ENCODE measurements at places on chromosomes 7 and 10.
A peak's percentile ranks its signal among the peaks of the same experiment; 100 is the strongest.

DNA sequence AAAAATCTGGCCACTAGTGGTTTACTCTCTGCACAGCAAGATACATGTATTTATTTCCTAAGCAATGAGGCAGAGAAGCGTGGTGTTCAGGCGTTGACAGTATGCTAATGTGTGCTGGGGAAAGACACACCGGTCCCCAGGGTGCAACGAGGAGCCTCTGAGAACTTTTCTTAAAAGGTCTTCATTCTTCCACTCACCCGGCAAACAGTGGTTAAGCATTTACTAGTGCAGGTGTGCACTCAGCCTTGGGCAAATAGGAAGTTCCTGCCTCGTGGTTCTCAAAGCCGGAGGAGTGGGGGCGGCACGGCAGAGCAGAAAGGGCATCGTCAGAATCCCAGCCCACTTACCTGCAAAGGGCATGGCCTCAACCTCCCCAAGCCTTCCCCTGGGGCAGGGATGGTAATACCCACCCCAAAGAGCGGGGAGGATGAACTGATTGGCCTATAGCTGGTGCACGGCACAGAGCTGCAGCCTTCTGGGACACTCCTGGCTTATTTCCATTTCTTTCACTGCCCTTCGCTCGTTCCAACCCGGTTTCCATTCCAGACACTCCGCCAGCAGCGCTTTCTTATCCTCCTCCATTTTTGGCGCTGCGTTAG, 184.3 kb upstream of the CTBP2 start:
- no peak for DNase-seq

DNA sequence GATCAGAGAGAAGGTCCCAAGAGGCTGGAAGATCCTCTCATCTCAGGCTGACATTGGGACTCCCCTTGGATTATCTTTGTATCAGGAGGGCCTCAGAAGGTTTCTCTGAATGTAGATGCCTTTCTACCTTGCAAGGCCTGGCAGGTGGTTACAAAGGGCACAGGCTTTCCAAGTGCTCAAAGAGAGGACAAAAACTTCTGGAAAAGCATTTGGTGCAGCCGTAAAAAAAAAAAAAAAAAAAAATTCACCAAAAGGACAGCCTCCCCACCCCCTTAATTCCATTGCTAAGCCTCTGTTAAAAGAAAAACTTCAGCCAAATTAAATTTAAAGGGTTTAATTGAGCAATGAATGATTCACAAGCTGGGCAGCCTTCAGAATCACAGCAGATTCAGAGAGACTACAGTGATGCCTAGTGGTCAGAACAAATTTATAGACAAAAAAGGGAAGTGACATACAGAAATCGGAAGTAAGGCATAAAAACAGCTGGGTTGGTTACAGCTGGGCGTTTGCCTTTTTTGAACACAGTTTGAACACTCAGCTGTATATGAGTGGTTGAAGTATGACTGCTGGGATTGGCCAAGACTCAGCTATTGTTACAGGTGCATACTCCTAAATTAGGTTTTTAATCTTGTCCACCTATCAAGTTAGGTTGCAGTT, 42.5 kb upstream of the LRGUK start:
- DNase-seq, result peak; percentile 41

GRCh38 chr10:79202188-79203013, 133.6 kb downstream of the ZMIZ1 start:
- DNase-seq, result peak; percentile 67

- no peak for DNase-seq
Measured at GRCh38 chr7:131352032-131352431, 24.4 kb downstream of the MKLN1 start.

DNA sequence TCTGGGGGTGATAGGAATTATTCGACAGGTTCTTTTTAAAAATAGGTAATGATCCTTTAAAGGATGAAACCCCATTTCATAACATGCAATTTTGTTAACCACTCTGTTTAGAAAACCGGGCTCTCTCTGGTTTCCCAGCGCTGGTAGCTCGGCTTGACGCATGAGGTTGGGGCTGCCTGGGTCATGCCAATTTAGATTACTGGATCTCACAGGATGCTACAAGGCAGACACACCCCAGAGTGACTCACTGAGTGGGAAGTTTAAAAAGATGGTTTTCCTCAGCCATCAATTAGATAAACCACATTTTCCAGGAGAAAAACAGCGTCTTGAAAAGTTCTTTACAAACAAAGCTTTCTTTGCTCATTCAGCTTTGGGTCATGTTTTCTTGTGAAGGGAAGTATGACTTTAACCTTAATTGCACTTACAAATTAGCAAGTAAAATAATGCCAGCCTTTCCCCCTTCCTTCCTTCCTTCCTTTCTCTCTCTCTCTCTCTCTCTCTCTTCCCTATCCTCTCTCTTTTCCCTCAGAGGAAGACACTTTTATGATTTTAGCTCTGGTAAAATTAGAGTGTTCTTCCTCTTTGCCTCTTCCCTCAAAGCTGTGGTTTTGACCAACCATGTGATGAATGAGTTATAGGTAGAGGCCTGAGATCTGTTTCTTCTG, 99.8 kb downstream of the EPDR1 start:
- DNase-seq, result peak; percentile 29

- peak; percentile 47 for DNase-seq
Measured at GRCh38 chr7:143003393-143004051, 23.4 kb downstream of the OR9A2 start.

DNA sequence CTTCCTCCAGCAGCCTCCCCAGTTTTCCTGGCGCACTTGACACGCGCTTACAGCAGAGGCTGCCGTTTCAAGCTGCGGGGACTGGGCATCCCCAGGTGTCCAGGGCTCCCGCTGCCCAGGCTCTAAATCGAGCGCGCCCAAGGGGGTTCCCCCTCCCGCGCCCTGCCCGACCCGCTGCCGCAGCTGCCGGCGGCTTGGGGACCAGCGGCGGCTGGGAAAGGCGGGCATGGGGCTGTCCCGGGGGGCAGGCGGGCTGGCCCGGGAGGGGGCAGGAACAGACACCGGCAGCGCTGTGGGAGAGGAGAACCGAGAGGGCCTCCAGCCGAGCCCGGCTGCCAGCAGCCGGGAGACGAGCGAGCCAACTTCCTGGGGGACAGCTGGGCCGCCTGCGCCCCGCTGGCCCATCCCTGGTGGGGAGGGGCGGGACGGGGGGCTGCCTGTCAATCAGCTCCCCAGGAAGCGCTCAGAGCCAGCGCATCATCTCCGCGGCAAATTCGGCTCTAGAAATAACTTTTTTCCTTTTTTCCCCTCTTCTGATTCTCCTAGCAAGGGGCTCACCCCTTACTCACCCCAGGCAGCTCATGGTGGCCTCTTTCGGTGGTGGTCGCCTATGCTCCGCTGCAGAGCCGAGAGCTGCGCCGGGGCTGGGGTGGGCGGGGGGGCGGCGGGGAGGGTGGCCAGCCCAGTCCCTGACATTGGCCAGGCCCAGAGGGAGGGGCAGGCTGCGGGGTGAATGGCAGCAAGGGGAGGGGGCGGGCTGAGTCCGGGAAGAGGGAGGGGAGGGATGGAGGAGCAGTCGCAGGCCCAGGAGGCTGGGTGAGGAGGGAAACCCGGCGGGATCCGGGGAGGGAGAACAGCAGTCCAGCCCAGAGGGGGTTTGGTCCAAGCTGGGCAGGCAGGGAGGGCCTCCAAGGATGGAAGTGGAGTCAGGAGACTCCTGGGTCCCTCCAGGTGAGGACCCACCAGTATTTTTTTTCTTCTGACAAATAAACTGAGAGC, 14.7 kb downstream of the GRID2IP start:
- DNase-seq, result no peak

- DNase-seq, result no peak
Measured at GRCh38 chr7:155448632-155449007, 9.3 kb upstream of the EN2 start.

GRCh38 chr7:137919987-137920386, 73.2 kb upstream of the DGKI start:
- DNase-seq, result no peak

DNA sequence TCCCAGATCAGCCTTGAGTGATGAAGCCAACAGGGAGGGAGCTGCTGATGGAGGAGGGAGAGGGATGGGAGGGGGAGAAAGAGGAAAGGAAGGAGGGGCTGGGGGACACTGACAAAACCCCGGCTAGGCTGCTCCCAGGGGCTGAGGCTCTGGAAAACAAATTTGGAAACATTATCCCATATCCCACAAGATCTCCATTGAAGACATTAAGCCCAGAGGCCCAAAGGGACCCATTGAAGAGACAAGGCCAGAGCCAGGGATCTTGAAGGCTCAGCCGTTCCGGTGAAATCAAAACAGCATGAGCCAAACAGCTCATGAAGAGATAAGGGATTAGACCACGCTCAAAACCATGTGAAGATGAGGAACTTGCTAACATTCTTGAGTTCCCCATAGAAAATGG, 184.3 kb upstream of the ITGB1 start:
- DNase-seq, result no peak

GRCh38 chr7:155493744-155494538, 36.0 kb downstream of the EN2 start:
- no peak for DNase-seq

DNA sequence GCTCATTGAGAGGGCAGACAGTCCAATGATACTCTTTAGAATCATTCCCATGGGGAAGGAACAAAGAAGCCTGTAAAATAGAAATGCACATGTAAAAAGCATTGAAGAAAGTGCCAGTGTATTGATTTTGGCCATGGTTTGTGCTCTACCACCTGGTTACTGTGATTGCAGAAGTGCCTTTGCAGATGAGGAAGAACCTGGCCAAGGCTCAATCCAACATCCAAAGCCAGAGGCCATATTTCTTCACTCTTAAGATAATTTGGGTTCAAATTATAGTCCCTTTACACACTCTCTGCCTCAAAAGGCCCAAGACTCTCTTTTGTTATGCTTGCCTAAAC, 122.1 kb downstream of the EGFR start:
- DNase-seq, result no peak

DNA sequence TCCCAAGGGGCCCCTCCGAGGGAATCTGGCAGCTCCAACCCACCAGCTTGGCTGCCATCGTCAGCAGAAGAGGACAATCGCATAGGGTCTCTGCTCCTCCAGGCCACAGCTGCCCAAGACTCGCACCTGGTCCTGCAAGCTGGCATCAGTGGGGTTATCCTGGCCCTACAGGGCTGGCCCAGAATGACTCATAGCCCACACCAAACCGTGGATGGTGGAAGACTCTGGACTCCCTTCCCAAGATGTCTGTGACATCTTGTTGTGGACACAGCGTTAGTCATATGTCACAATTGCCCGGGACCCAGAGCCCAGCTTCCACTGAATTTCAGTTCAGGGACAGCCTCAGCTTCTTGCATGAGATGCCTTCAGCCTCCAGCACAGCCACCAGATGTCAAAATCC, 91.5 kb upstream of the CUX1 start:
- no peak for DNase-seq

GRCh38 chr10:103278862-103279298, 1.9 kb downstream of the INA start:
- no peak for DNase-seq

- DNase-seq, result peak; percentile 35
Measured at GRCh38 chr7:1943933-1944618, 274.0 kb downstream of the ELFN1 start.

GRCh38 chr10:103127241-103127640, 65.8 kb downstream of the NT5C2 start:
- DNase-seq, result no peak

- no peak for DNase-seq
Measured at GRCh38 chr10:51832652-51833383, 133.4 kb upstream of the CSTF2T start.

- no peak for DNase-seq
Measured at GRCh38 chr10:73889014-73889413, 14.7 kb upstream of the CAMK2G start.

DNA sequence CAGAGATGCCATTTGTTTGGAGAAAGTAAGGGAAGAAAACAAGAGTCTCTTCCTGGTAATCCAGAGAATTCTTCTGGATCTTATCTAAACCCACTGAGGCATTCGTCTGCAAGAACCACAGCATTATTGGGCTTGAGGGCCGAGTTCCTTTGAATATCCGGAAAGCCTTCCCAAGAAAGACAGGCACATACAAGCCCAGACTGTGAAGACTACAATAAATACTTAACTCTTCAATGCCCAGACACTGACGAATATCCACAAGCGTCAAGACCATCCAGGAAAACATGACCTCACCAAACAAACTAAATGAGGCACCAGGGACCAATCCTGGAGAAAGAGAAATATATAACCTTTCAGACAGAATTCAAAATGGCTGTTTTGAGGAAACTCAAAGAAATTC, 99.0 kb downstream of the RNF32 start:
- DNase-seq, result no peak

DNA sequence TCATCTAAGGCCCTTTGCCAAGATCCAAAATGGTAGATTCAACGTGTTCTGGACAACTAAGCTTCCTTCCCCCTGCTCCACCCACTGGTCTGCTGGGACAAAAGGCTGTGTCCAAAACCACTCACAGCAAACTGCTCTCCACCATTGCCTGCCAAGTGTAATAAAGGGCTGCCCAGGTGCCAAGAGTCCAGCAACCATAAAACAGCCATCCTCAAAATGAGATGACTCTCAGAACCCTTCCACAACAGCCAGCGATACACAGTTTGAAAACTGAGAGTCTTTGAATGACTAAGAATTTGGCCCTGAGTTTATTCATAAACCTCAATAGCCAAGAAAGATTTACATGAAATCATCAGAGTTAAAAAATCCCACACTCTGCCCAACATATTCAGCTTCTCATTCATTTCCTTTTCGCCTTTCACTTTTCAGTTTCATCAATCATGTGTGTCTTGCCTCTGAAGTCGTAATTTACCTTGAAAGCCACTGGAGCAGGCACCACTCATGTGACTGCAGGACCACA, 658.1 kb upstream of the MGMT start:
- no peak for DNase-seq

- DNase-seq, result no peak
Measured at GRCh38 chr7:20064974-20065862, 152.0 kb downstream of the MACC1 start.

- peak; percentile 33 for DNase-seq
Measured at GRCh38 chr10:114442091-114442630, 37.9 kb upstream of the AFAP1L2 start.

GRCh38 chr10:86798611-86799010, 42.2 kb downstream of the BMPR1A start:
- no peak for DNase-seq

DNA sequence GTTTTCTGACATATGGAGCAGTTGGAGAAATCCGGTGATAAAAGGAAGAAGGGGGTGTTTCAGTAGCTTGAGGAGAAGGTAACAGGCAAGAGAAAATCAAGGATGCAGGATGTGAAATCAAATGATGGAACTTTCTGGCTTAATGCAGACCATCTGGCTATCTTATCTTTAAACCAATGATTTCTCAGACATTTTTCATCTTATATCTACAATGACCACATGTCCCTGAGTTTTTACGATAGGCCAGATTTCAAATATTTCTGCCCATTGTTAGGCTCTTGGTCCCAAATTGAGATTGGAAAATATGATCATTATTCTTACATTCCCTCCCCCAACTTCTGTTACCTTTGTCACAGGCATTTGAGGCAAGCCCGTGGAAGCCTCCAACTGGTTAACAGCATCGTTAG, 486.8 kb downstream of the SUGCT start:
- no peak for DNase-seq

GRCh38 chr7:132077971-132078685, 498.1 kb downstream of the PLXNA4 start:
- DNase-seq, result no peak

- DNase-seq, result no peak
Measured at GRCh38 chr10:107264742-107265141, 100.2 kb upstream of the SORCS1 start.

- peak; percentile 75 for DNase-seq
Measured at GRCh38 chr7:134632937-134633540, 13.6 kb upstream of the BPGM start.

Data from hematopoietic multipotent progenitor cell (in vitro differentiated cells).